ENCODE measurements at places on chromosomes 2 and 18.

DNA sequence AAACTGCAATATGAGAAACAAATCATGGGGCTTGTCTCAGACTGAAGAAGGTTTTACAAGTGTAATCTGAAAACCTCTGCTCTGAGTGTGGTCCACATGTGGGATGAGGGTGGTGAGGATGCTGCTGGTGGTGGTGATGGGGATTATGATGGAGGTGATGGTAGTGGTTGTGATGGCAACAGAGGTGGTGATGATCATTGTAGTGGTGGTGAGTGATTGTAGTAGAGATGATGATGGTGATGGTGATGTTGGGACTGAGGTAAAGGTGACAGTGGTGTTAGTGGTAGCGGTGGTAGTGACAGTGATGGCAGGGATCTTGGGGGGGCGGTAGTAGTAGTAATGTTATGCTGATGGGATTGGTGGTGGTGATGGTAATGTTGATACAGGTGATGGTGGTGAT lies 217.8 kb downstream of the ANAPC1 start:
- DNase-seq, result no peak

DNA sequence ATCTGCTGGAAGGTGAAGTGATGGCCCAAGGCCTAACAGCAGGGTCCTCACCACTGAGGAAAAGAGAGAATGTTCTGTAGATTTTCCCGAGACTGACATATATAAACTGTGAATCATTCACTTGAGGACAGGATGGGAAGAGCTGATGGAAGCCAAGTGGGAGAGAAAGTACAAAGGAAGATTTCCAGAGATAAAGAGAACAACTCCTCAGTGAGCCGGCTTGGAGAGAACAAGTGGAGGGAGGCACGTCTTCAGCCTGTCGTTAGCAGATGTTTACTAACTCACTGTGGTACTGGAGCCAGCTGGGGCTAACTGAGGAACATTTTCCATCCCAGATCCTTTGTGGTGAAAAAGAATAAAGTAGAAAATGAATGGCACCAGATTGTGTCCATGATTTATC lies 552.9 kb upstream of the TNP1 start:
- DNase-seq, result peak; percentile 58

- no peak for DNase-seq
Observed at GRCh38 chr2:118310681-118311429, 222.6 kb downstream of the INSIG2 start.

GRCh38 chr2:180579388-180579787 lies 401.0 kb upstream of the UBE2E3 start:
- no peak for DNase-seq

GRCh38 chr2:241985986-241986329 lies 116.4 kb downstream of the RTP5 start:
- DNase-seq, result no peak

DNA sequence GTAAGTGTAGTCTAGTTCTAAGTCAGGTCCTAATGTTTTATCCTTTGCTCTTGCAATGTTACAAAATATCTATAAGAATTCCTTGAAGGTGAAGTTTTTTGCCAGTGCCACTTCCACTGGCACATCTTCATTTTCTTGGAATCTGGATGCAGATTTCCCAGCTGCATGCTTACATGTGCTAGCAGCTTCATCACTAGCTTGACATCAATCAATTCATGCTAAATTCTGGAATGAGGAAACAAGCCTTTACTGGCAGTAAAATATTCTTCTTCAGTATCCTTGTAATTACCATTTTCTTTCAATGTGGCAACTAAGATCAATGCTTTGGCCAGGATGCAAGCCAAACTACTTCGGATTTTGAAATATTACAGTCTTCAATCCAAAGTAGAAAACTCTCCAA lies 200.6 kb upstream of the SIX2 start:
- no peak for DNase-seq

GRCh38 chr2:130380096-130380934 lies 24.5 kb downstream of the PTPN18 start:
- no peak for DNase-seq
